ENCODE measurements at places on chromosomes 12 and 14.

- DNase-seq = no peak
Measured at GRCh38 chr14:87067591-87067990, 925.4 kb downstream of the GALC start.

DNA sequence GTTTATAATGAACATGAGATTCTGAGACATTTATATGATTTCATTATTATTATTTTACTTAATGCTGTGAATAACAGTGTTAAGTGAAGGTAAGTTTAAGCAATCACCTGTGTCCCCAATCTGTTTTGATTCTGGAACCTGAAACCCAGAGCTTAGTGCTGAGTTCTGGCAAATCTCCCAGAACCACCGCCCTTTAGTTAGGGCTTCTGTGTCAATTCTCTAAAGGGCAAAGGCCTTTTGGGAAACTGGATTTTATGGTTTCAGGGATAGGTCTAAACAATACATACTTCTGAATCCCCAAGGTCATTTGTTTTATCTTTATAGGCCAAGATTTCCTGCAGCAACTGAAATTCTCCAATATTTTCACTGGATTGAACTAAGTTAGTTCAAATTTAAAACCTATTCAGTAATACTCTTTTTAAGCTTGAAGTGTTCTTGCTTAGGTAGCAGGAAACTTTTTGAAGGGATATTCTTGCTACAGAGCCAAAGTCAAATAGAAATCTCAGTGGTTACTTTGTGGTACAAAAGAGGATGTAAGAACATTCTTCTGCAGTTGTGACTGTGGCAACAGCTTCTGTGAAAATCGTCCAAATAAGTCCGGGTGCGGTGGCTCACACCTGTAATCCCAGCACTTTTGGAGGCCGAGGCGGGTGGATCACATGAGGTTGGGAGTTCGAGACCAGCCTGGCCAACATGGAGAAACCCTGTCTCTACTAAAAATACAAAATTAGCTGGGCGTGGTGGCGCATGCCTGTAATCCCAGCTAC lies 10.0 kb upstream of the PKP2 start:
- peak; percentile 2 for DNase-seq

DNA sequence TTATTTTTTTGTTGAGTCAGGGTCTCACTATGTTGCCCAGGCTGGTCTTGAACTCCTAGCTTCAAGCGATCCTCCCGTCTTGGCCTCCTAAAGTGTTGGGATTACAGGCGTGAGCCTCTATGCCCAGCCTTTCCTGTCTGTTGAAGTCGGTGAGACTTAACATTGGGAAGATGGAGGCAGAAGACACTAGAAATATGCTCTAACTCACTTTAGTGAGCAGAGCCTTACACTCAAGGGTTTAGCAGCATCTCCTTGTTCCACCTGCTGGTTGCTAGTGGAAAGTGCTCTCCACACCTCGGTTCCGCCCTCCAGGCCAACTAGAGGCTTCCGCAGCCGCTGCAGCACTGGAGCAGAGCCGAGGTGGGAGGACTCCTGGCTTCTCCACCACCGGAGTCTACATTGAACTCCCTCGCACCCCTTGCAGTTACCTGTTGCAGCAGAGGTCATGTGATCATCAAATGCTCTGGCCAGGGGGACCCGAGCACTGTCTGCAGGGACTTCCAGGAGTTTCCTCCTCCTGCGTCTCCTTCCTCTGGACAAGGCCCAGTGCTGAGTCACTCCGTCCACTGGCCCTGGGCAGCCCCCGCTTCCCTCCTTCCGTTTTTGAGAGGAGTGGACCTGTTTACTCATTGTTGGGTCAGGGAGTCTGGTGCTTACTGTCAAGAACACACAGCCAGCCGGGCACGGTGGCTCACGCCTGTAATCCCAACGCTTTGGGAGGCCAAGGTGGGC lies 9.4 kb upstream of the HVCN1 start:
- DNase-seq = peak; percentile 82

DNA sequence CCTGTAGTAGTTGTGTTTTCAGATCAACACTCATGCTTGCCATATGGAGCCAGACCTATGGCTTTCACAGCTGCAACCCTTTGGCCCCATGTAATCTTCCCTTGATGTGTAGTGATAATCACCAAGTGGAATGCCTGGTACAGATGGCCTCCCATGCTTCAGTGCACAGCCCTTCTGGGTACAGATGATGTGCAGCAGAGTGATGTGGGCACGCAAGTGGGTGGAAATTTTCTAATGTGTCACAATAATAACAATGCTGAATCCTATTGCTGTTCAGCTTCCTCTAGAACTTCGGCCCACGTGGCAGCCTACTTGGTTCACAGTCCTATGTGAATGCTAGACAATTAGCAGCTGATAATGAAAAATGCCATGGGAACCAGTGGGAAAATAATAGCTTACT lies 188.1 kb downstream of the SNAPC1 start:
- DNase-seq = no peak

- DNase-seq = no peak
Measured at GRCh38 chr12:10361622-10362021, 28.2 kb downstream of the KLRK1 start.

- no peak for DNase-seq
Measured at GRCh38 chr12:131553096-131553777, 157.7 kb upstream of the SFSWAP start.

- peak; percentile 43 for DNase-seq
Measured at GRCh38 chr14:75549169-75549568, 26.9 kb downstream of the BATF start.

- DNase-seq = peak; percentile 12
Measured at GRCh38 chr12:84912198-84913128, at the start of gene SLC6A15. Gene SLC6A15, minus strand, starts transcription at chr12:84912799. Its CDS starts 20,679 bp downstream, at chr12:84892120.

- no peak for DNase-seq
Measured at GRCh38 chr14:102255401-102256190, 49.4 kb downstream of the MOK start.

GRCh38 chr14:87888136-87888999 lies 104.6 kb downstream of the GALC start:
- peak; percentile 45 for DNase-seq

- DNase-seq = no peak
Measured at GRCh38 chr12:116381744-116382685, 104.5 kb upstream of the MED13L start.

DNA sequence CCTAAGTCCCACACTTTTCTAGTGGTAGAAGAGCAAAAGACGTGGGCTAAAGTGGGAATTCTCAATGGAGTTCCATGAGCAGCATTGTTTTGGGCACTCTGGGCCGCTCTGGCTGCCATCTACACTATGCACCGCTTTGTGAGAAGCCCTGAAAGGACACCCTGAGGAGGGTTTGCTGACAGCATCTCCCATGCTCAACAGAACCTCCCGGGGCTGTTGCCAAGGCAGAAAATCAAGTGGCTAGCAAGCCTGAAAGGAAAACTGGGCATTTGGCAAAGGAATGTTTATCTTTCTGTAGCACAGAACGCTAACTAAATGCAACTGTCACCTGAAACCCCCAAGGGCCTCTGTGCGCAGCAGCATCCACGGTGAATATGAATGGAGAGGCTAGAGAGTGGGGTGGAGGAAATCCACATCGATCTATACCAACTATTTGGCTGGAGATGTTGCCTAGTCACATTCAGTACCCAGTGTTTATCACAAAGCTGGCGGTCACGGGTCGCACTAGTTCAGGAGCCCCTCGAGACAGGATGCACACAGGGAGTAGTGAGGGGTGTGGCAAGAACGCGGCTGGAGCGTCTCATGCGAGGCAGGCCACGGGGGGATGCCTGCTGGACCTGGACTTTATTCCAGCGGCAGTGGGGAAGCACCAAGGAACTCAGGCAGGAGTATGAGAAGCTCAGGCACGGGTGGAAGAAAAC lies 14.2 kb downstream of the APPL2 start:
- DNase-seq = no peak

GRCh38 chr14:94123868-94124267 lies 5.5 kb downstream of the IFI27L2 start:
- no peak for DNase-seq

DNA sequence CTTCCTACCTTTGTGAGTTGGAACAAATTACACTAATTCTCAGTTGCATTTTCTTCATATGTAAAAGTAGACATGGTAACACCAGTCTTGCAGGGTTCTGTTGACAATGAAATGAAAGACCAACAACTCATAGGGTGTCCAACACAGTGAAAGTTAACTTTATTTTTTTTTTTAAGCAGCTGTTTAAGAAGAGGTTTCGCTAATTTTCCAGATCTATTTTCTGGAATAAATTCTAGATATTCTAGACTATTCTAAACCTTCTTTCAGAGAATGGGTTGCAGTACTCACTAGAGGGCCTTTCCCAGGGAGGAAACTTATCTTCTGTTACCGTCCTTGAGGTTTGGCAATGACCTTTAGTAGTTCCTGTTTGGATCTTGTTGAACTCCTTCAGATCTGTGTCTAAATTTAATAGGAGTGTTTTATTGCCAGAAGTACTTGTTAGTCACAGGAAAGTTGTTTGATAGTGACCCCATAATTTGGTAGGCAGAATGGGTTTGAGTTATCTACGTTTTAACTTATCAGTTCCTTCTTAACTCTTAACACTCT lies 2.8 kb upstream of the ART4 start:
- no peak for DNase-seq

GRCh38 chr12:22110176-22110575 lies 64.2 kb downstream of the CMAS start:
- no peak for DNase-seq

DNA sequence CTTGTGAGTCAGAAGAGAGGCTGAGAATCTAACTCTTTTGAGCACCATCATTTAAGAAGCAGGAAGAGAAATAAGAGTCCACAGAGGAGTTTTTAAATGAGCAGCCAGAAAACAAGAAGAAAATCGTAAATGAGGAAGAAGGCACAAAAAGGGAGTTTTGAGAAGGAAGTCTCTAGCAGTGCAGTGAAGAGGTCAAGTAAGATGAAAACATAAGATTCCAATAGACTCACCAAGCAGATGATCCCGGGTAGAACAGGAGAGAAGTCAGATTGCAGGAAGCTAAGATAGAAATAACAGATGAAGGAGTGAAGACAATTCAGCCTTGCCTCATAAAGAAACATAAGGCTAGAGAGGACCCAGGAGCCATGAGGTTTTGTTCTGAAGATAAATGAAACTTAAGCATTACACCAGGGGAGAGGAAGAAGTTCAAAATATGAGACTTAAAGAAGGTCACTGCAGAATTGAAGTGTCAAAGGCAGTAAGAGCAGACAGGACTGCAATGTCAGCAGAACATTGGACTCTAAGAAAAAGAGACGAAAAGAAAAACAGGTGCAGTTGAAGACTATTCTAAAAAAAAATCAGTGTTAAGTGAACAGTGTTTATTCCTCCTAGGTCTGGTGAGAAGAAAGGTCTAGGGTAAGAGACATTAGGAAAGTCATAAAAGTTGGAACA lies 229.0 kb downstream of the SEC23A start:
- DNase-seq = no peak

GRCh38 chr14:94126800-94127199 lies 2.6 kb downstream of the IFI27L2 start:
- DNase-seq = no peak

All from activated CD4-positive, alpha-beta T cell treated with anti-CD3 and anti-CD28 coated beads, Interleukin-2, amount 50 U/mL, for 48 hours (primary cell).